ENCODE measurements at places on chromosomes 2 and 18.

- DNase-seq: no peak
Measured at GRCh38 chr18:59874166-59874565, 25.6 kb upstream of the PMAIP1 start.

DNA sequence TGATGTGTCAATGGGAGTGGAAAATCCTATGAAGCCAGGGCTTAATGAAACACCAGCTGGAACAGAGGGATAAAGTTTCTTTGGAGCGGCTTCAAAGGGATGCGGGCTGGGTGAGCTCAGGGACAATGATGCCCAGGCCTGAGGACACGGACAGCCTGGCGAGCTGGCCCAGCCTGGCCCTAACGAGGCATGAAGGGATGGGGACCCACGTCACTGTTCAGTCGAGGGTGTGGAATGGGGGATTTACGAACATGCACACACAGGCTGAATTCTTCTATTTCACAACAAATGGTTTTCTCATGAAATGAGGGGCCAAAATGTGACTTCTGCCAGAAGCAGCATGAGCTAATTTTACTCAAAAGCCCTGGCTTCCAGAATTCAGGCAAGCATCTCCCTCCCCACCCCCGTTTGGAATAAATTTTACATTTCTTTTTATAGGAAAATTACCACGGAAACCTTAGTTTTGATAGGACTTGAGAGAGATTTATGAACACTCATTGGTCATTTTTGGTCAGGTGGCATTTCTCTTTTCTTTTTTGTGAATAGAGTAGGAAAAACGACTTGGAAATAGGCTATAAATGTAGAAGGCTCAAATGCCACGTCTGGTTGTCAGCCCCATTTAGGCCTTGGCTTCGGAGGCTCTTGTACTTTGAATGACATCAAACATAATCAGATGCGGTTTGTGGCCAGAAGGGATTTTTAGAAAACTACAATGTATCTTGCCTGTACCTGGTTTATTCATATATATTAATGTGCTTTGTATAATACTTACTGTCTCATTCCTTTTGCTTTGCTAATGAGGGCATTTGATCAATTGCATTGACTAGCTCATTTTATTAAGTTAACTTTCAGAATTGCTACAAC is 893.8 kb upstream of the CELF4 start:
- DNase-seq: no peak

- DNase-seq: no peak
Measured at GRCh38 chr2:6694555-6694954, 171.2 kb downstream of the CMPK2 start.

GRCh38 chr18:77478646-77479442 is 229.2 kb downstream of the GALR1 start:
- no peak for DNase-seq

Measured in hematopoietic multipotent progenitor cell treated with erythropoietin and hydrocortisone succinate and interleukin-3 and kit ligand, for 6 days (in vitro differentiated cells).